WTC11 (cell line): ENCODE measurements at places on chromosomes 4 and X. TPM values are rescaled to one million over a fixed set of nuclear protein-coding genes. Genes with fewer than 3 reads are reported as not detected.

DNA sequence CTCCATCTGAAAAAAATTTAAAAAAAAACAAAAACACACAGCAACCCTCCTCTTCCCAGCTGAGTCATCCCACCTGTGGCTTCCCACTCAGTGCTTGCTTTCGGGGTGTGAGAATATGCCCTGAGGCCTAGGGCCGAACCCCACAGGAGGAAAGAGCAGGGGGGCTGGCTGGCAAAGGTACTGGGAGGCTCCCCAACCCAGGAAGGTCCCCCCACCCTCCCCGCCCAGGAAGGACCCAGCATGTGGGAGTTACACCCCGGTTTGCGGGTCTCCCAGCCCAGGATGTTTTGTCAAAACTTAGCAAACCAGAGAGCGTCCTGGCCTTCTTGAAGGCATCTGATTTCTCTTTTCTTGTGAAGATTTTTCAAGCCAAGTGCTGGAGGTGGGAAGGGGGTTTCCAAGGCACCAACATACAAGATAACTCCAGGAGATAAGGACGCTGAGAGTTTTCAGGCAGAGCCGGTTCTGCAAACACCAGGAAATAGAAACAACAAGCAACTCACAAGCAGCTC, 25.7 kb upstream of the CSF2RA start:
- peaks cover 2% of the 10 kb centered on the region; the same call in 1 of the 2 replicates for H3K27me3 ChIP-seq
- DNase-seq, result no peak
- peak overlapping the region; percentile 79 for H3K27ac ChIP-seq
- peaks cover 12% of the 10 kb centered on the region for H3K4me1 ChIP-seq

GRCh38 chr4:47704693-47705325, 133.1 kb downstream of the CORIN start:
- H3K27me3 ChIP-seq, result no peaks in the 10 kb centered on the region
- H3K27ac ChIP-seq, result no peak overlapping the region
- H3K4me3 ChIP-seq, result no peak overlapping the region
- H3K4me1 ChIP-seq, result peaks cover 19% of the 10 kb centered on the region
- no peaks in the 10 kb centered on the region for H3K36me3 ChIP-seq

Gene TMPRSS11B
- total RNA-seq, result not detected in 3 replicates

DNA sequence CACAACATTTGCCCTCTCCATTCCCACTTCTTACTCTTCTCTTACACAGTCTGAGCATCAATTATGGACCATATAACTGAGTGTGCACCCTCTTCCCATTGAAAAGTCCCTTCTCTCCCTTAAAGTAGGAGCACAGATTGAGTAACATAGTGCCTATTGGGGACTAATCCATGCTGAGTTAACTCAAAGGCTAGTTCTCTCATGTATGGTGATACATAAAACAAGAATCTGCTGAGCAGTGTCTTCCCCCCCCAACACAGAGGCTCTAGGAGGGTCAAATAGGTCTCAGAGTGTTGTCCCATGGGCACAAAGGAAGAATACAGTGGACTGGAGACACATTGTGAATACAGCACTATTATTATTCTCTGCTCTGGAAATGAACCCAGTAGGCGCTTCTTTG, 274.6 kb upstream of the BOD1L1 start:
- DNase-seq, result no peak
- no peaks in the 10 kb centered on the region for H3K36me3 ChIP-seq
- no peak overlapping the region for H3K27ac ChIP-seq
- H3K4me1 ChIP-seq, result peaks cover 20% of the 10 kb centered on the region
- H3K4me3 ChIP-seq, result no peak overlapping the region

DNA sequence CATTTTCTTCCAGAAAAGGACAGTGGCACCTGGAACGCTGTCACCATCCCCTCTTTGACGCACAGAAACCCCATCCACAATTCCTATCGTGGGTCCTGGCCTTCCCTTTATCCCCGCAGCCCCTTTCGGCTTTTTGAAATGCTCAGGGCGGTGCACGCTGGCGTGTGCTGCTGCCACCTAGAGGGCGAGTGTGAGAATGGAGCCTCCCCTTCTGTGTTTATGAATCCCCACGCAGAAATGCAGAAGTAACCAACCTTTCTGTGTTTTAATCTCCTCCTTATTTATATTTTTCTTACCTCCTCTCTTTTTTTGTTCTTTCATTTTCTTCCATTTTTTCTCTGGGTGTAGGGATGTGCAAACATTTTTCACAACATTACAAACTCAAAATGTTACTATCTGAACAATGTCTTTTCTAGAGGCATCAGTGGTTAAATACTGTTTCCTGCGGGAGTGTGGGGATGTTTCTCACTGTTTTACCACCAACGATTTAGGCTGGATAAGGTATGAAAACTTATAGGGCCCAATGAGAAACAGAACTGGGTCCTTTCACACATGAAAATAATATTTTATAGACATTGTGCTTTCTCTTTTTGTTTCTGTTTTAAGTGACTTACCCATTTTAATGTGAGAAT, 50.0 kb downstream of the TMA16 start:
- H3K27ac ChIP-seq, result no peak overlapping the region
- H3K4me3 ChIP-seq, result no peak overlapping the region
- H3K27me3 ChIP-seq, result no peaks in the 10 kb centered on the region
- H3K36me3 ChIP-seq, result no peaks in the 10 kb centered on the region
- DNase-seq, result peak; percentile 64

Gene AGA
- 6.5 to 9.3 TPM (median 6.8 TPM) in 3 replicates for total RNA-seq

Gene MAGEB1
- total RNA-seq, result 0.09 to 0.22 TPM in 2 of 3 replicates, not detected in the other

DNA sequence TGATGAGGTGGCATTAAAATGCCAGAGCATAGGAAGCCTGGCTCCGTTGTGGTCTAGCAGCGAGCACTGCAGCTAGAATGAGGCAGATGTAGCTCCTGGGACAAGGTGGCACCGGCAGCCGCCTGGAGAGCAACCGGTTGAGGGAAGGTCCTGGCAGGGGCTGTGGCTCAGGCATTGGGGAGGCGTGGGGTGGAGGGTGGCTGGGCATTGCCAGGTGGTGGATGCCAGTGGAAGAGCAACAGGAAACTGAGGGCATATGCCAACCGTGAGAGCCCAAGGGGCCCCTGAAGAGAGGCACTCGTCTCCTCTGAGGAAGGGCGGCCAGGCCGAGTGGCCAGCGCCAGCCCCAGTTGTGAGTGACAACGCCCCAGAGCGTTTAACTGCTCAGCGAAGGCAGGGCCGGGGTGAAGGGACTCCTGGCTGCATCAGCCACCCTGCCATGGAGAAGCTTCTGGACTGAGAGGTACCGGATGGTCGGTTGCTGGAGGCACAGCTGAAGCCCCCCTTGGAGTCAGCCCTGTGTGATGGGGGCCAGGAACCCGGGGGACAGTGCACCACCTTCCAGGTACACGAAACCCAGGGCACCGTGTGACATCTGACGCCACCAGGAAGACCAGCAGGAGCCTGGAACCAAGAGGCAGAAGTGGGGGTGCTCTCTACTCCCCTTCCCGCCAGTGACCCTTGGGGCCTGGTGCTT, 13.2 kb upstream of the PDE6B start:
- H3K27me3 ChIP-seq, result peaks cover 9% of the 10 kb centered on the region
- no peak overlapping the region for H3K27ac ChIP-seq
- no peaks in the 10 kb centered on the region for H3K4me1 ChIP-seq
- DNase-seq, result no peak

DNA sequence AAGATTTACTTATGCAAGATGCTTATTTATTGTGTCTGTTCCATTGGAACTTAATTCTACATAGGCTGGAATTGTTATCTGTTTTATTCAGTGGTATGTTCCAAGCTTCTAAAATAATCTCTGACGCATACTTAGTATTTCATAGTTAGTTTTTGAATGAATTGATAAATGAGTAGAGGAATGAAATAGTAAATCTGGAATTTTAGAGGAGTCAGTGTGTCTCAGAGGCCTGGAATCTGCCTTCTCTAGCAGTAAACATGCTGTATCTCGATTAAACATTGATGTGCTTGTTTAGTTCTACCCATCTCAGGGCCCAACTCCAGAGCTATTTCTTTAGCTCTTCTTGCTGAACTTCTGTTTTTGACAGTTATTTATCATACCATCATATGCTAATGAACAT, 154.2 kb upstream of the MAGEC2 start:
- no peaks in the 10 kb centered on the region for H3K4me1 ChIP-seq
- H3K27ac ChIP-seq, result no peak overlapping the region
- no peaks in the 10 kb centered on the region for H3K27me3 ChIP-seq
- DNase-seq, result no peak

- H3K27ac ChIP-seq, result no peak overlapping the region
- H3K4me1 ChIP-seq, result peaks cover 12% of the 10 kb centered on the region
- H3K4me3 ChIP-seq, result no peak overlapping the region
- no peaks in the 10 kb centered on the region; the same call in 1 of the 2 replicates for H3K36me3 ChIP-seq
- H3K27me3 ChIP-seq, result peaks cover 97% of the 10 kb centered on the region
- DNase-seq, result no peak
Observed at GRCh38 chr4:80208610-80209339, 11.5 kb downstream of the PRDM8 start.

Gene NAAA
- total RNA-seq, result 7.1 to 9.0 TPM (median 8.2 TPM) in 3 replicates

Gene PGRMC2
- 68.2 to 70.9 TPM (median 70.0 TPM) in 3 replicates for total RNA-seq

Gene ZFP92
- 0.23 to 0.31 TPM (median 0.27 TPM) in 3 replicates for total RNA-seq

DNA sequence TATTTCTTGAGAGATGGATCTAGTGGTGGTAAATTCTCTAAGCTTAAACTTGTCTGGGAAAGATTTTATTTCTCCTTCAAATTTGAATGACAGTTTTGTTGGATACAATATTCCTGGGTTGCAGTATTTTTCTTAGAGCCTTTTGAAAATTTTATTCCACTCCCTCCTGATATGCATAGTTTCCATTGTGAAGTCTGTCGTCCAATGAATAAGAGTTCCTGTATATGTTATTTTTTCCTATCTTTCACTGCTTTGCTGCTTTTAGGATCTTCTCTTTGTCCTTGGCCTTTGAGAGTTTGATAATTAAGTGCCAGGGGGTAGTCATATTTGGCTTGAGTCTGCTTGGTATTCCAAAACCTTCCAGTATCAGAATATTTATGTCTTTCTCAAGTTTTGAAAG, 1156.4 kb upstream of the AGA start:
- no peaks in the 10 kb centered on the region for H3K4me1 ChIP-seq
- no peaks in the 10 kb centered on the region for H3K27me3 ChIP-seq
- no peak overlapping the region for H3K27ac ChIP-seq

DNA sequence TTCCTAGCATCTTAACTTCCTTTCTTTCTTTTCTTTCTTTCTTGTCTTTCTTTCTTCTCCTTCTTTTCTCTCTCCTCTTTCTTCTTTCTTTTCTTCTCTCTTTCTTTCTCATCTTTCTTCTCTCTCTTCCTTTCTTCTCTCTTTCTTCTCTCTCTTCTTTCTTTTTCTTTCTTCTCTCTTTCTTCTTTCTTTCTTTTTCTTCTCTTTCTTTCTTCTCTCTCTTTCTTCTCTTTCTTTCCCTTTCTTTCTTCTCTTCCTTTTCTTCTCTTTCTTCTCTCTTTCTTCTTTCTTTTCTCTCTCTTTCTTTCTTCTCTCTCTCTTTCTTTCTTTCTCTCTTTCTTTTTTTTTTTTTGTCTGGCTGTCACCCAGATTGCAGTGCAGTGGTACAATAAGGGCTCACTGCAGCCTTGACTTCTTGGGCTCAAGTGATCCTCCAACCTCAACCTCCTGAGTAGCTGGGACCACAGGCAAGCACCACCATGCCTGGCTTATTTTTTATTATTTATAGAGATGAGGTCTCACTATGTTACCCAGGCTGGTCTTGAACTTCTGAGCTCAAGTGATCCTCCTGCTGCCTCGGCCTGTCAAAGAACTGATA, 17.5 kb downstream of the NMU start:
- H3K4me1 ChIP-seq, result peaks cover 11% of the 10 kb centered on the region
- peak overlapping the region; percentile 71 for H3K4me3 ChIP-seq
- H3K36me3 ChIP-seq, result no peaks in the 10 kb centered on the region
- H3K27ac ChIP-seq, result no peak overlapping the region
- peaks cover 5% of the 10 kb centered on the region for H3K27me3 ChIP-seq
- DNase-seq, result no peak

DNA sequence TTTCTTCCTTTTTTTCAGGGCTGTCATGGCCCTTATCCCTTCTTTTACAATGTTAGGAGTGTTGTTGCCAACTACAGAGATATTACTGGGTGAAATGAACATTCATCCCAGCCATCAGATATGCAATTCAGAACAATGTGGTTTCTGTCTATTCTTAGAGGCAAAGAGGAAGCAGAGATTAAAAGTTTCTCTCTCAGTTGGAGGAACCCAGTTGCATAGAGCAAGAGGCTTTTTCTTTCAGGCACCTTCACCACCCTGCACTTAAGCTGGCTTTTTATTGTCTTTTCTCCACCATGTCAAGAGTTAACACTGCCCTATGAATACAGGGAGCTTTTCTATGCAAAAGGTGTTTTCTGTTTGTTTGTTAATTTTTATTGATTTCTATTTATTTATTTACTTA, 1559.6 kb upstream of the IGFBP7 start:
- no peak overlapping the region for H3K27ac ChIP-seq
- no peak overlapping the region for H3K4me3 ChIP-seq
- peaks cover 60% of the 10 kb centered on the region for H3K36me3 ChIP-seq
- H3K27me3 ChIP-seq, result no peaks in the 10 kb centered on the region

Gene SSX2
- total RNA-seq, result 0.33 TPM in 1 of 3 replicates, not detected in the others

Gene SLITRK4
- not detected in 3 replicates for total RNA-seq

Gene CSAG3
- total RNA-seq, result 13.0 to 14.1 TPM (median 13.2 TPM) in 3 replicates

Gene LIMCH1
- total RNA-seq, result 0.66 to 0.92 TPM (median 0.80 TPM) in 3 replicates

GRCh38 chr4:177194906-177195305, 114.8 kb upstream of the NEIL3 start:
- no peak for DNase-seq
- peaks cover 27% of the 10 kb centered on the region for H3K36me3 ChIP-seq
- H3K27ac ChIP-seq, result no peak overlapping the region
- H3K4me1 ChIP-seq, result peaks cover 22% of the 10 kb centered on the region
- H3K27me3 ChIP-seq, result no peaks in the 10 kb centered on the region; the same call in 1 of the 2 replicates

Gene PHOX2B
- total RNA-seq, result not detected in 3 replicates

- H3K27ac ChIP-seq, result no peak overlapping the region; the same call in 1 of the 2 replicates
- peaks cover 5% of the 10 kb centered on the region; the same call in 1 of the 2 replicates for H3K36me3 ChIP-seq
- H3K4me1 ChIP-seq, result peaks cover 23% of the 10 kb centered on the region
- H3K27me3 ChIP-seq, result no peaks in the 10 kb centered on the region
- H3K4me3 ChIP-seq, result no peak overlapping the region
Observed at GRCh38 chrX:18565727-18566126, 106.2 kb downstream of the RS1 start.

GRCh38 chr4:126051689-126052424, 737.1 kb downstream of the FAT4 start:
- H3K4me3 ChIP-seq, result no peak overlapping the region
- H3K4me1 ChIP-seq, result no peaks in the 10 kb centered on the region
- no peak overlapping the region for H3K27ac ChIP-seq
- no peaks in the 10 kb centered on the region for H3K27me3 ChIP-seq
- H3K36me3 ChIP-seq, result no peaks in the 10 kb centered on the region

GRCh38 chr4:77240469-77241066, 83.6 kb downstream of the CCNG2 start:
- no peak overlapping the region for H3K27ac ChIP-seq
- no peaks in the 10 kb centered on the region for H3K36me3 ChIP-seq
- H3K4me3 ChIP-seq, result no peak overlapping the region

DNA sequence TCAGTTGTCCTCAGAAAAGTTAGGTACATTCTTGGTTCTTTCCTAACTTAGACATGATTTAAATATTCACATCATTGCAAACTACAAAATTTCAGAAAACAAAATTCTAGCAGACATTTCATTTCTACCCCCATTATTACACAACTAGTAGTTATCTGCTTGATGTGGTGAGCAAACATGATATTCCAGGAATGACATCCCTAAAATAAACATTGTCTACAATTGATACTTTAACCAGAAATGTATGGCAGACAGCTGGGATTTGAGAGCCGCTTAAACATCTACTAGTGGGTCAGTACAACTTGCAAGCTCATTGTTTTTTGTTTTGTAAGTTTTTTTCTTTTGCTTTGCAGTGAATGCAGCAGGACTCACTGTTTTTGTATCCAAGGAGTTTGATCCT, 32.1 kb upstream of the AMBN start:
- no peaks in the 10 kb centered on the region for H3K27me3 ChIP-seq
- peaks cover 8% of the 10 kb centered on the region for H3K4me1 ChIP-seq
- no peak overlapping the region for H3K27ac ChIP-seq
- no peak for DNase-seq
- no peak overlapping the region for H3K4me3 ChIP-seq
- no peaks in the 10 kb centered on the region for H3K36me3 ChIP-seq

Gene ASB12
- total RNA-seq, result 0.60 to 1.4 TPM (median 0.80 TPM) in 3 replicates
